ENCODE measurements at places on chromosomes 12 and 14. TPM values are rescaled to one million over a fixed set of nuclear protein-coding genes. Genes with fewer than 3 reads are reported as not detected.
A peak's percentile ranks its signal among the peaks of the same experiment; 100 is the strongest.

OR4E2 gene
- total RNA-seq, result not detected

GDF3 gene
- total RNA-seq, result not detected

IFNG-AS1 gene
- total RNA-seq, result not detected

TAS2R7 gene
- 0.41 TPM for total RNA-seq

KRT77 gene
- not detected for total RNA-seq

CLEC4C gene
- not detected for total RNA-seq

TAS2R10 gene
- total RNA-seq, result 2.4 TPM

NAV3 gene
- total RNA-seq, result 240 TPM

IL26 gene
- not detected for total RNA-seq

- peak; percentile 52 for DNase-seq
Measured at GRCh38 chr14:80996049-80996901, 40.9 kb downstream of the TSHR start.

- DNase-seq, result no peak
Measured at GRCh38 chr12:3170423-3171194, 93.4 kb downstream of the TSPAN9 start.

- no peak for DNase-seq
Measured at GRCh38 chr12:62737188-62737587, 197.8 kb downstream of the PPM1H start.

DNA sequence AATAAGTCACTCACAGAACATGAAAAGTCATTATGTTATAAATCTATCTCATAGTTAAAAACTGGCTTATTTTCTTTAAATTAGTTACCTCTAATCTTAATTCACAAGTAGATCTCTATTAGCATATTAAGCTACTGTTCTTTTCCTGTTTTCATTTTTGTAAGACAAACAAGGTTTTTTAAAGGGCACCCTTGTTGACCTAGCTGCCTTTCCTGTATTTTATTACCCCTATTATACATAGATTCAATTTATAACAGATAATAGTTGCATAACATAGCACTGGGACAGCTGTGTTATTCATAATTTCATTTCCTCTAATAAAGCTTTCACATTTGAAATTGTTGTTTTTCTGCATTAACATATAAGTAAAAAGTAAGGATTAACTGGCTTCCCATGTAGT, 1500.7 kb upstream of the FLRT2 start:
- no peak for DNase-seq

GRCh38 chr12:94829552-94829951, 173.9 kb downstream of the NDUFA12 start:
- no peak for DNase-seq

DNA sequence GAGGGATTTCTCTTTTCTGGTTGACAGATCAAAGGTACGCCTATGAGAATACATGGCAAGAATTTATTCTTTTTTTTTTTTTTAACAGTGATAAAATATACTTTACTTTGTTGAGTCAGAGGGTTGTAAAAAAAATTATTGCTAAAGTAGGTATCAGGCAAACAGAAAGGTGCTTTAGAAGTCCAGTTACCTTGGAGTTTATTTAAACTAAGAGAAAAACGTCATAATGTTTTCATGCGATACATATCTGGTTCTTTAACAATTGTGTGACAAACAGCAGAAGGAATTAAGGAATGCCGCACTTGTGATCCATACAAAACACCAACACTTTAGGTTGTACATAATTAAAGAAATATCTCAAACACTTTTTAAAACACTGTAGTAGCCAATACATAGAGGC, 94.2 kb downstream of the BORCS5 start:
- DNase-seq, result no peak

GRCh38 chr12:47054659-47055058, 24.8 kb upstream of the PCED1B start:
- no peak for DNase-seq

DNA sequence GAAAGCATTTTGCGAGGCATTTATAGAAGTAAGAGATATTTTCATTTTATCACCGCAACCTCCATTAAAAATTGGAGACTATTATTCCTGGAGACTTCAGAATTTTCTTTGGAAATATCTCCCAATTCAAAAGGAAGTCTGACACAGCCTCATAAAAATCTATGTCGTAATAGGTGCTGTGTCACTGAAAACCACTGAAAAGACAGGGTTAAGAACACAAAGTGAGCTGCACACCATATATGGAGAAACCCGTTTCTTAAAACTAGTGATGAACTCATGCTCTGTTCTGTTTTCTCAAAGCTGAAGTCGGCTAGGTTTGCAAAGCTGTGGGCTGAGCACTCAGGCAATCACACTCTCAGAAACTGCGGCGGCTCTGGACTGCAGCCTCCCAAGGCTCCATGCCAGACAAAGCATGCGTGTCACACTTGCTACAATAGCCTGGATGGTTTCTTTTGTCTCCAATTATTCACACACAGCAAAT, at the start of gene GLIPR1:
Gene GLIPR1, plus strand, starts transcription at position 287 of the 481 bp plus-strand sequence. Its CDS starts 126 bp downstream, at position 413.
- DNase-seq, result no peak
